ENCODE measurements at places on chromosomes 6 and 20.

DNA sequence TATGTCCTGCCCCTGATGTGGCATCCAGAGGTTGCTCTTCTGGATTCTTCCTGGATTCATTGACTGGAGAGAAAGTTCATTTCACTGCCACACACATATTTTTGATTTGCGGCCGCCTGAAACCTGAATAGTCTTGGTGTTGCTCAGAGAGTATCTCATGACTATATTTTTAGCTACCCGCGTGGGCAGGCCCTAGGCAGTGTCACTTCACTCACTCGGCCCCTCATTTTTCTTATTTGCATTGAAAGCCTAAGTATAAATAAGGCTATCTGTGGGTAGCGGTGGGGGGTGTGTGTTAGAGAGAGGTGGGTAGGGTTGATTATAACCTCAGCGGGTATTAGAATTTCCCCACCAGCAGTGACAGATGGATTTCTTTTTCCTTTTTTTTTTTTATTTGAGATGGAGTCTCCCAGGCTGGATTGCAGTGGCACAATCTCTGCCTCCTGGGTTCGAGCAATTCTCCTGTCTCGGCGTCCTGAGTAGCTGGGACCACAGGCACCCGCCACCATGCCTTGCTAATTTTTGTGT lies 113.5 kb downstream of the JARID2 start:
- DNase-seq, result no peak

DNA sequence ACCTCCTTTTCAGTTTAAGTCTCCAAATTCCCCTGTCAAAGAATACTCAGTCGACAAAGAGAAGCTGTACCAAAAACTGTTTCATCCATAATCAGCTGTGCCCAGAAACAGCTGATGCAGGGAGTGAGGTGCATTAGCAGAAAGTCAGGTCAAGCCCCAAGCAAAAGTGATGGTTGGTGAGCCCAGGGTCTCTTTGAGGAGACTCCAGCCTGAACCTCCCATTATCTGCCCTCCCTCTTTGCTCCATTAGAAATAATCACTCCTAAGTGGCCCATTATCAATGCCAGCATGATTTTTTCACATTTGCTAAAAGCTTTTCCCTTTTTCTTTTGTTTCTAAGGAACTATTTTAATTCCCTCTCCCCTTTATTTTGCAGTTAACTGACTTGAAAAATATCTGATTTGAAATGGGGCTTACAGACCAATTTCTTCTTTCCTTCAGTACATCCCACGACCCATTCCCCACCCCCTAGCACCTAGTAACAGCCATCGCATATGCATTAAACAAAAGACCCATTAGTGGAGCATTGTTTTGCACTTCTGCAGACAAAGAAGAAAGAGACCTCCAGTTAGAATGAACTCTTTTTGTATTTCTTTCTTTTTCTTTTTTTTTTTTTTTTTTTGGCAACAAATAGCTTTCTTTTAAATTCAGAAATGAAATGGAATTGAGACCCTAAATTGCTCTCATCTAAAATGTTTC lies 257.0 kb downstream of the GRIK2 start:
- DNase-seq, result no peak

DNA sequence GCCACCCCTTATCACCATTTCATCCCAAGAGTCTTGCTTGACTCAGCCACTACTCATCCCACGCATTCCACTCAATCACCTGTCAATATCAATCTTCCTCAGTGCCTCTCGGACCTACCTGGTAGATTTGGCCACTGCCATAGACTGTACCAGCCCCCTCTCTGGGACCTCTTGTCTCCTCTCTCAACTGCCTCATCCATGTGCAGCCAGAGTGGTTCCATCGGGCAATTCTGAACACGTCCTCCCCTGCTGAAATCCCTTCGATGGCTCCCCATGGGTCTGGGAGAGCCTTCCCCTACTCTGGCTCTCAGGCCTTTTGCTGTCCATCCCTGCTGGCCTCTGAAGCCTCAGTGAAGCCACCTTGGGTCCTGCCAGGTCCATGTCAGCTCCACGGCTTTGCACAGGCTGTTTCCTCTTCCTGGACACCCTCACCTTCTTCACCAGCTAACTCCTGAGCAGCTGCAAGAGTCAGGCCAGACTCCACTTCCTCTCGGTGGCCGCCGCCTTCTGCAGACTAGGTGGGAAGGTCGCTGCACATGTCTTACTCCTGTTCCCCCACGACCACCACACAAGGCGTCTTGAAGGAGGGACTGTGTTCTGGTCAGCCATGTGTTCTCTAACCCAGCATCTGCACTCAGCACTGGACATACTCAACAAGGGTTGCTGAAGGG lies 120.4 kb downstream of the TOX2 start:
- no peak for DNase-seq

DNA sequence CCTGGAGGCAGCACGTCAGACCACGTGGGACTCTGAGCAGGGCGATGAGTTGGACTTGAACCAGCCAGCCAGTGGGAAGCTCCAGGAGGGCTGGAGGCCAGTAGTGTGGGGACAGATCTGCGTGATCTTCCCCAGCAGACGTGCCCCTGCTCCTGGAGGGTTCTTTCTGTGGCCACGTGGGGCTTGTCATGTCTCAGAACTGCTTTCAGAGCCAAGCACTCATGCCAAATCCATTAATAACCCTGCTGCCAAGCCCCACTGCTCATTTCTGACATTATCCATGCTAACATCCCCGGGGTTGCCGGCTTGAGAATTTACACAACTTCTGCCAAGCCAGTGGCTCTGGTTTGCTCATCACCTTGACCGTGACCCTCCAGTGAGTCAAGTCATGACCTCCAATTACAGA lies 38.3 kb downstream of the SIRPA start:
- no peak for DNase-seq

- peak; percentile 8 for DNase-seq
Observed at GRCh38 chr6:153215242-153215641, 84.2 kb upstream of the RGS17 start.

All from DMS53 (cell line).